Endothelial cell (in vitro differentiated cells): ENCODE measurements at places on chromosomes 2 and 18.

DNA sequence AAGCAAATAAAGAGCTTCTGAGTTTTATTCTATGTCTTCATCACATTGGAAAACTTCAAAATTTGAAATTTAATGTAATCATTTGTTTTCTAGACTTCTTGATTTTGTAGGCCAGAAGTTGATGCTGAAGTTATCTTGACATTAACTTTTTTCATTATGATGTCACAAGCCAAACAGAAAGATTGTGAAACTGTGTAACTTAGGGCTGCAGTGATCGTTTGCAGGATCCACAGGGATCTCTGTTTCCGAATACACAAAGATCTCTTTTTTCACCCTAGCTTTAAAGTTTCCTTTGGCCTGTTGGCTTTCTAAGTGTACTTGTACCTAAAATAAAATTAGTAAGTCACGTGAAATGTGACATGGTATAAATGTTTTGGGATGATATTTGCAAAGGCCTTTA lies 594.9 kb upstream of the CDH2 start:
- H3K27ac ChIP-seq, result no peak overlapping the region
- DNase-seq, result no peak
- H3K27me3 ChIP-seq, result no peaks in the 10 kb centered on the region
- no peaks in the 10 kb centered on the region for H3K4me1 ChIP-seq
- H3K4me3 ChIP-seq, result no peak overlapping the region

DNA sequence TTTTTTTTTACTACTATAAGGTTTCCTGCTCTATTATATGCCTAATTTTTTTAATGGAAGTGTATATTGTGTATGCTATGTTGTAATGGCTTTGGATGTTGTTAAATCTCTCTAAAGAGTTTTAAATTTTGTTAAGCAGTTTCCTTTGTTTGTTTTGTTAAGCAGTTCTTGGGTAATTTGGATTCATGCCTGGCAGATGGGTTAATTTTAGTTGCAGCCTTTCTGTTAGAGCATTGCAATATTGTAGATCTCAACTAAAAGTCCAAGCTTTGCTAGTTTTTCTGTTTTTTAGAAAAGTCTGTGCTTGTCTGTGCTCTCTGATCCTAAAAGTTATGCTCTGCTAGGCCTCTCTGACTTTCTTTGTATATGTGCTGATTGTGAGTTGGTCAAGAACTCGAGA lies 1229.0 kb upstream of the NRXN1 start:
- no peaks in the 10 kb centered on the region for H3K27me3 ChIP-seq
- H3K4me1 ChIP-seq, result no peaks in the 10 kb centered on the region
- H3K36me3 ChIP-seq, result no peaks in the 10 kb centered on the region
- H3K4me3 ChIP-seq, result no peak overlapping the region
- DNase-seq, result no peak

- no peak overlapping the region for H3K4me3 ChIP-seq
- no peaks in the 10 kb centered on the region for H3K27me3 ChIP-seq
- H3K4me1 ChIP-seq, result peaks cover 47% of the 10 kb centered on the region
- H3K36me3 ChIP-seq, result no peaks in the 10 kb centered on the region
- DNase-seq, result no peak
These were observed 99.7 kb upstream of the MGAT4A start for GRCh38 chr2:98830571-98831145.

- no peak for DNase-seq
- peaks cover 2% of the 10 kb centered on the region for H3K4me1 ChIP-seq
- H3K4me3 ChIP-seq, result no peak overlapping the region
- no peak overlapping the region for H3K27ac ChIP-seq
- H3K27me3 ChIP-seq, result peaks cover 3% of the 10 kb centered on the region
These were observed 293.0 kb upstream of the HS6ST1 start for GRCh38 chr2:128611421-128612320.

- H3K36me3 ChIP-seq, result no peaks in the 10 kb centered on the region
- no peaks in the 10 kb centered on the region for H3K27me3 ChIP-seq
- no peak for DNase-seq
- no peaks in the 10 kb centered on the region for H3K4me1 ChIP-seq
- no peak overlapping the region for H3K27ac ChIP-seq
These were observed 17.1 kb downstream of the ANKRD44 start for GRCh38 chr2:197293252-197294007.

- peaks cover 4% of the 10 kb centered on the region for H3K27me3 ChIP-seq
- H3K4me1 ChIP-seq, result no peaks in the 10 kb centered on the region
- no peak for DNase-seq
- H3K36me3 ChIP-seq, result no peaks in the 10 kb centered on the region
- H3K27ac ChIP-seq, result no peak overlapping the region
- H3K4me3 ChIP-seq, result no peak overlapping the region
These were observed 3.4 kb downstream of the PLB1 start for GRCh38 chr2:28499282-28499681.

DNA sequence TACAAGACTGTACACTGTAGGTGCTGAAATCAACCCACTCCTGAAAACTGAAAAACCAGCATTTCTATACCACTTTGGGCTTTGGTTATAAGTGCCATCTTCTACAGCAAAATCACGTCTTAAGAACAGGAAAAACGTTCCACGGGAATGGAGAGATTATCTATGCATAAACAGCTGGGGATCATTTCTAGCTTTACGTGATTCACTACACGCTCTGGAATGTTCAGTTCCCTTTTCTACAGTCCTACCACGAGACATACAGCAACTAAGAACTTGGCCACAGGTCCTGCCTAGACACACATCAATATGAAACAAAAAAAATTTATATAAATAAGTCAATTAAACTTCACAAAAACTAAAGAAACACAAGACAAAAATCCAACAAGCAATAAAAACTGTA lies 3.6 kb downstream of the CXCR4 start:
- H3K4me3 ChIP-seq, result peak overlapping the region; percentile 95
- peaks cover 33% of the 10 kb centered on the region for H3K4me1 ChIP-seq
- peaks cover 30% of the 10 kb centered on the region for H3K36me3 ChIP-seq
- H3K27me3 ChIP-seq, result peaks cover 11% of the 10 kb centered on the region
- DNase-seq, result no peak

DNA sequence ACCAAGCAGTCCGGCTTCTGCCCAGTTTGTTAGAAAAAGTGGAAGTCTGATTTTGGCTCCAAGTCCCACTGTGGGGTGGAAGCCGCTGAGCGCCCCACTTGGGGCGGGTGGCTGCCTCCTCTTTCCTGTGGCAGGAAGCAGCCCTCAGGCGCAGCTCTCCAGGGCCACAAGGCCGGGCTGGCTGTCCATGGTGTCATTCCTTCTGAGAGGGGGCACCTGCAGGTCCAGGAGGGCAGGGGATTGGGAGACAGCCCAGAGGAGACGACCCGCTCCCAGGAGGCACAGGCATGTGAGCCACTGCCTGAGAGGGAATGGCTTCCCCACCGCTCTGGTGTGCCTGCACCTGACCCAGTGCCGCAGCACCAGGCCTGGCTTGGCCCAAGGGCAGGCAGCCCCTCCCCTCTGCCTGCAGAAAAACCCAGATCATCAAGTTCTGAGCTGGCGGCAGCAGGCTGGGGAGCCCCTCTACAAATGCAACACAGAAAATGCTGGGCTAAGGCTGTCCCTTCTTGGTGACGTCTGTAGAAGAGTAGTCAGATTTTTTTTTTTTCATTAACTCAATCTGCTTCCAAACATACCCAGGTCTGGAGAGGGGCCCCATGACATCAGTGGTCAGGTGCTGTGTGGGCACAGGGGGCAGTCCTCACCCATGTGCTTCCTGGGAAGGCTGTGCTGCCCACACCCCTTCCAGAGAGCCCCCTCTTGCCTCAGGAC lies 38.4 kb downstream of the HS6ST1 start:
- no peak overlapping the region for H3K27ac ChIP-seq
- H3K4me3 ChIP-seq, result no peak overlapping the region
- peaks cover 3% of the 10 kb centered on the region for H3K36me3 ChIP-seq
- H3K4me1 ChIP-seq, result peaks cover 10% of the 10 kb centered on the region
- no peak for DNase-seq
- H3K27me3 ChIP-seq, result peaks cover 5% of the 10 kb centered on the region

DNA sequence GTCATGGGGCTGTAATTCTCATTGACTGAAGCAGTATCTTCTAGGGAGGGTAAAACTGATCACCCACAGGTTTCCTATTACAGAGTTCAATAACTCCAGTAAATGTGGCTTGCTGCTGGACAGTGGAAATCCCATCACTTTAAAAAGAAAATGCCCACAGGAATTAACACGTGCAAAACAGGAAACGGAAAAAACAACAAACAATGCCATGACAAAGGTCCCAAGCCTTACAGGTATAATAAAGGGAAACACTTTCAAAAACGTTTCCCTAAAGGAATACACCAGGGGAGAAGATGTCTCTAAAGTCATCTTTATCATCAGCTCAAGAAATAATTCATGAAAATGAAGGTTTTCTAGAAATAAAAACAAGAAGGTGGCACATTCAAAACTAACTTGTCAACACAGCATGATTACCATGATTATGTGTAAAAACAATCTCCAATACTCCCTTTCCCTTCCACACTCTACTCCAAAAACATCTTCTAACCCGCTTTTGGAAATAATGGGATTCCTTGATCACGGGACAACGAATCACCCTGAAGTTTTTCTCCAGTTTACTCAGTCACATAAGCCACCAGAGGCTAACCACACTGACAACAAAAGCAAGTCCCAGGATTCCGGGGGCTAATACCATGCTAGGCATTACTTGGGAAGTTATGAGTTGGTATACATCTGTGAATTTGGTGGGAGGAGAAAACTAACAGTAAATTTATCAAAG lies 167.9 kb downstream of the TCF4 start:
- peaks cover 9% of the 10 kb centered on the region for H3K27me3 ChIP-seq
- H3K4me1 ChIP-seq, result peaks cover 84% of the 10 kb centered on the region
- H3K27ac ChIP-seq, result peak overlapping the region; percentile 100
- H3K36me3 ChIP-seq, result no peaks in the 10 kb centered on the region
- H3K4me3 ChIP-seq, result peak overlapping the region; percentile 66

DNA sequence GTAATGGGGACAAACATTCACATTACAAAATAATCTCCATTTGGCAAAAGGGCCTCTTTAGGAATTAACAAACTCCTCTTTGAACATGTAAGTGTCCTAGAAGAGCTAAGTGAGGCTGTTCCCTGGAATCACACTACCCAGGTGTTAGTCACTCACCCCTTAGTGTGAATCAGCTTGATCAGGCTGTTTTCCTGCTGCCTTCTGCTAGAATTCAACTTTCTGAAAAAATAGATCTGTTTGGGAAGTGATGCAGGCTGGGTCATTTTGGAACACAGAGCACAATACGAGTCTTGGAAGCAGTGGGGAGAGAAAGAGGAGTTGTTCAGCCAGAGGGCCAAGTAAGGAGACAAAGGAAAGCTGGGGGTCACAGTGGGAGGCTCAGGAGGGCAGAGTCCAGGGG lies 40.0 kb downstream of the TTC32 start:
- peaks cover 4% of the 10 kb centered on the region for H3K27me3 ChIP-seq
- no peaks in the 10 kb centered on the region for H3K36me3 ChIP-seq
- H3K27ac ChIP-seq, result no peak overlapping the region

DNA sequence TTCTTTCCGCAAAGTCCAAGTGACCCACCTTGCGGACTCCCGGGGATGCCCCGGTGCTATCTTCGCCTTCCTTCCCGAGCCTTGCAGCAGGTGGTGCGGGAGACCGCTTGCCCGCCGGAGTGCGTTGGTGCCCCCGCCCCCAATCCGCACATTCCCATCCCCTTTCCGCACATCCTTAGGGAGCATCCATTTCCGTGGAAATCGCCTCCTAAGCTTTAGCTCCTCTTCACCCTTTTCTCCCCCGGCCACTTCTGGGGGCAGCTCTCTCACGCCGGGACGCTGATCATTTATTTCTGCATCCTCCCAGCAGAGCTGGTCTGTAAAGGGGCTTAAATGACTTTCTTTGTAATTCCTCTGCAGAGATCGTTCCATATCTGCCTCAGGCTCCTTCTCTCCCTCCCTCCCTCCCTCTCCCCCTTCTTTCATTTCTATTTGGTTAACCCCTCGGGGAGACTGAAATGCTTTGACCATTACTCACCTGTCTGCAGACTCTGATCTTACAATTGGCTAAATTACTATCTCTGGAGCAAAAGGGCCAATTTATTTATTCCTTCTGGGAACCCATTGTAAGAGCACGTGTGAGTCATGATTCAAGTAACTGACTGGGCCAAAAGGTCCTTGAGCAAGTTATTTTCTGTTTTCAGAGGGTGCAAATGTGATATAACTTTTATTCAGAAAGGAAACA lies 1.3 kb upstream of the LYPD1 start:
- peaks cover 16% of the 10 kb centered on the region for H3K27me3 ChIP-seq
- peak; percentile 11 for DNase-seq
- H3K4me3 ChIP-seq, result peak overlapping the region; percentile 73
- H3K27ac ChIP-seq, result no peak overlapping the region
- no peaks in the 10 kb centered on the region for H3K36me3 ChIP-seq
- H3K4me1 ChIP-seq, result peaks cover 8% of the 10 kb centered on the region

- no peaks in the 10 kb centered on the region for H3K27me3 ChIP-seq
These were observed 62.3 kb upstream of the TMEM178A start for GRCh38 chr2:39603436-39603835.

- H3K27ac ChIP-seq, result no peak overlapping the region
- no peak for DNase-seq
- H3K36me3 ChIP-seq, result no peaks in the 10 kb centered on the region
- no peak overlapping the region for H3K4me3 ChIP-seq
- H3K4me1 ChIP-seq, result peaks cover 6% of the 10 kb centered on the region
These were observed 288.5 kb upstream of the SLC8A1 start for GRCh38 chr2:40740419-40740818.

DNA sequence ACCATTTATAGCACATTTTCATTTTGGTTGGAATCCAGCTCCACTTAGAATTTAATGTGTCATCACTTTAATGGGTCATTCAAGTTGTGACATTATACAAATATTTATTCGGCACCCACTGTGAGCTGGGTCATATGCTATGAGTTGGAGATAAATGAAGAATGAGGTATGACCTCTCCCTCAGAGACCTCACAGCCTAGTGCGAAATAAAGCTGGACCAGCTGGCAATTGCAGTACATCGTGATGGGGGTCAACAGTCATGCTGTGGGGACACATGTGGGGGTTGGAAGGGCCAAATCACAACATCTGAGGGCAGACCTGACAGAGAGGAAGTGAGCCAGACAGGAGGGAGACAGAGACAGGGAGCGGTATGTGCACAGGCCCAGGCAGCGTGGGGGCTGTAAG lies 175.4 kb downstream of the MAIP1 start:
- no peaks in the 10 kb centered on the region for H3K27me3 ChIP-seq
- peaks cover 8% of the 10 kb centered on the region for H3K4me1 ChIP-seq
- H3K27ac ChIP-seq, result no peak overlapping the region
- H3K4me3 ChIP-seq, result no peak overlapping the region
- DNase-seq, result no peak
- H3K36me3 ChIP-seq, result no peaks in the 10 kb centered on the region
